ENCODE measurements at places on chromosomes 13 and 19.

DNA sequence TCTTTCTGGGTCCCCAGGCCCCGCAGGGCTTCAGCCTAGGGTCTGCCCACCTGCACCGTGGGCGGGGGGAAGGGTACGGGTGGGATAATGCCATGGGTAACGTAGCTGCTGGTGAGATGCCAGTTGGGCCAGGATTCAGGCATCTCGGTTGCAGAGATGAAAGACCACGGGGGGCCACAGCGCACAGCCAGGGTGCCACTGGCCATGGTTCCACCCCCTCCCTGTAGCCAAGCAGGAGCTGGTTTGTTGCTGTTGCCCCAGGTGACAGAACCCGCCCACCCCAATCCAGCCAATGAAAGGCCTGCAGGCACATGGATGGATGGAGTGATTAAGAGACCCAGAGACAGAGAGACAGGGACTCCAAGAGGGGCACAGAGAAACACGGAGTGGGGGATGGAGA, 1.0 kb upstream of the CGB7 start:
- no peak for DNase-seq

- no peak for DNase-seq
Observed at GRCh38 chr13:49219647-49220035, 497 bp upstream of the MLNR start.

GRCh38 chr19:35641515-35642151, at the start of gene ETV2:
TSS of gene ETV2 (plus strand) at chr19:35641745. CDS start at chr19:35642461, 716 bp downstream.
- DNase-seq, result peak; percentile 59

DNA sequence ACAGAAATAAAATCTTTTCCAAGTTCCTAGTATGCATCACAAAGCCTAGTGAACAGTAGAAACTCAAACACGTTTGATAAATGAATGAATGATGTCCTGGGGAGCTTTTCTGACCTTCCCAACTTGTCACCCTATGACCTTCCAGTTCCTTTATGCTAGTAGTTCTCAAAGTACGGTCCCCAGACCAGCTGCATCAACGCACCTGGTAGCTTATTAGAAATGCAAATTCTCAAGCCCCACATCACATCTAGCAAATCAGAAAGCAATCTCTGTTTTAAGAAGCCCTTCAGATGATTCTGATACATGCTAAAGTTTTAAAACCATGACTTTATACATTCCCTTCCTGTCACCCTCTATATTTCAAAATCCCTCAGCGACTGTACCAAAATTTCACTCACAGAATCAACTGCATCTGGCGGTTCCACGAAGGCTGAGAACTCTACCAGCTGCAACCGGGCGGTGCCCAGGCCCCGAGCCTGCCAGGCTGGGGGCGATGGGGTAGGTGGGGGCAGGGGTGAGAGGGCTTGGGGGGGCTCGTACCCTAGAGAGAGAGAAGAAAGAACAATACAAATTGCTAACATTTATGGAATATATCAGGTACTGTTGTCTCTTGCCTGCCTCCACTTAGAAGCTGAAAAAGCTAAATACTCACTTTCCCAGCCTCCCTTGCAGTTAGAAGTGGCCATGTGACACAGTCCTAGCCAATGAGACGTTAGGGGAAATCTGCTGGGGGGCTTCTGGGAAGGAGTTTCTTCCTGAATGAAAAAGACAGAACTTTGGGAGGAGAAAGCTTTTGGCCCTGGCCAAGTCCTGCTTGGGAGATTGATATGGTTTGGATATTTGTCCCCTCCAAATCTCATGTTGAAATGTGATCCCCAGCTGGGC, 13.3 kb downstream of the CD37 start:
- DNase-seq, result peak; percentile 30

DNA sequence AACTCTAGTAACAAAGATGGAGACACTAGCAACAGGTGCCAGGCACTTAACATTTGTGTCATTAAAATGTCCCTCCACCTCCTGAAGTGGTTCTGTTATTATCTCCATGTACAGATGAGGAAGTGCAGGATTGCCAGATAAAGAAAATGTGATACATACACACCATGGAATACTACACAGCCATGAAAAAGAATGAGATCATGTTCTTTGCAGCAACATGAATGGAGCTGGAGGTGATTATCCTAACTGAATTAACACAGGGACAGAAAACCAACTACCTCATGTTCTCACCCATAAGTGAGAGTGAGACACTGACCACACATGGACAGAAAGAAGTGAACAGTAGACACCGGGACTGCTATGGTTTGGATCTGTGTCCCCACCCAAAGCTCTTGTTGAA, 60.5 kb downstream of the ZNF557 start:
- DNase-seq, result no peak

DNA sequence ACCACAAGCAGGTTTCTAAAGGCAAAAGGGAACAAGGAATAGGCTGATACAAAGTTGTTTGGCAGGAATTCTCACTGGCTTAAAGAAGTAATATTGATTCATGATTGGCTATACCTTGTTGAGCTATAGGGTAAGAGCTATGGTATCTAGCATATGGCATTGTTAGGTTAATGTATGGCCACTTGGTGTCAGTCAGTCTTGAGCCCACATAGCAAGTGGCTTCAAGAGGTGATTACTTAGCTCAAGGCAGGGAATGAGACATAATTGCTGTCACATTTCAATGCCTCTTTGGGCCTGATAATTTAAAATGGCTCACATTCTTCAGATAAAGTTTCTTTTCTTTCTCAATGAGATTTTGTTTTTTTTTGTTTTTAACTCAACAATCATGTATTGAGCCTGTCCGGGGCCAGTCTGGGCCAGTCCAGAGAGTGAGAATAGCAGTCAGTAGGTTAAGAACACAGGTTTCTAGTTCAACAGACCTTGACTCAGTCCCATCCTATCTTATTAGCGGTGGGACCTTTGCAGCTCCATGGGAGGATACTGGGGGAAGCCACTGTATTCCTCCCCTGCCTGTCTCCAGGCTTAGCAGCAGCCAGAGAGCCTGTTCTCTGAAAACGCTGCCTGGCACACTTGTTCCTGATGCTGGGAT, 45.8 kb upstream of the RCBTB2 start:
- DNase-seq, result no peak
